ENCODE measurements at places on chromosomes 2 and 18.
A peak's percentile ranks its signal among the peaks of the same experiment; 100 is the strongest.

DNA sequence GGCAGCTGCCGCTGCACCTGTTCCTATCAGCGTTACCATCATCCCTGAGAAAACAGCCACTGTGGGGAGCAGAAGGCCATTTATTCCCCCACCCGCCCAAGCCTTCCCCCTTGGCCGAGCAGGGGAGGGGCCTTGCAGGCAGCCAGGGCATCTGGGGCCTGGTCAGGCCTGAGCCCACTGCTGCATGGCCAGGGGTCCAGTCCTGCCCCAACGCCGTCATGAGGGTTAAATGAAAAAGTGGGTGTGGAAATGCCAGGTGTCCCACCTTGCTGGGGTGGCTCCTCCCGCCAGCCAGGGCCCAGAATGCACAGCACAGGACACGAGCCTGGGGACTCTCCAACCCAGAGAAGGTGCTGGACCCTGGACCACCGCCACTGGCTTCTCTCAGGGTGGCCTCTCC is 14.2 kb downstream of the ANO7 start:
- no peak for DNase-seq

DNA sequence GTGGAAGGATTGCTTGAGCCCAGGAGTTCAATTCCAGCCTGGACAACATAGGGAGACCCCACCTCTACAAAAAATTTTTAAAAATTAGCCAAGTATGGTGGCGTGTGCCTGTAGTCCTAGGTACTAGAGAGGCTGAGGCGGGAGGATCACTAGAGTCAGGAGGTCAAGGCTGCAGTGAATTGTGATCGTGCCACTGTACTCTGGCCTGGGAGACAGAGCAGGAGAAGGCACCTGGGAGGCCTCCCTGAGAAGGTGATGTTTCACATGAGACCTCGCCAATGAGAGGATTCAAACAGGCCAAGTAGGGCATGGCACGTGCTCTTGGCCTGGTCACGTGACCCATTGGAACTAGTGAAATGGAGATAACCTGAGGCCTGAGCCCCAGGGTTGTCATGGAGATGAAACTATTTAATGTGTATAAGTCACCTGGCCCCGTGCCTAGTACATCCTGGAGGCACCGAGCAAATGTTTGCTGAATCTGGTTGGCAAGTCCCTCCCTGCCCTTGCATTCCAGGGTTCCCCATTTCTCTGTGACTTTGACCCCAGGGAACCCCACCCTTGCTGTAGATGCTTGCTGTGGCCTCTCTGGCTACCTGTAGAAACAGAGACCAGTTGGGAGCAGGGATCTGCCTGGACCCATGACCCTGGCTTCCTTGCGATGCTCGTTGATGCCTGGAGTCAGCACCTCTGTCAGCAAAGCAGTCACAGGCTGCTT is 26.1 kb upstream of the ROCK2 start:
- DNase-seq = no peak

DNA sequence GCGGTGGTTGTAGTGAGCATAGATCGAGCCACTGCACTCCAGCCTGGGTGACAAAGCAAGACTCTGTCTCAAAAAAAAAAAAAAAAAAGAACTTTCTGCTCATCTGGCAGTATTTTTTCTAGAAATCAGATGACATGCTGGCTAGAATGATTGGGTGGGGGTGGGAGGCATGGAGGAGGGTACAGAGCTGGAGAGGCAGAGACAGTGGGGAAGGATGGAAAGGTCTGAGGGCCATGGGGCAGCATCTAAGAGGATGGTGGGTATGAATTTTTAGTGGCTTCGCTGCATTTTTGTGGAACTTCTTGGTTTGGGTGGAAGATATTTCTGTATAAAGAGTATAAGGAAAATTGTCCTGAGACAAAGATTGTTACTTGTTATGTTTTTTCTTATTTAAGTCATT is 23.3 kb downstream of the ARMC9 start:
- no peak for DNase-seq

DNA sequence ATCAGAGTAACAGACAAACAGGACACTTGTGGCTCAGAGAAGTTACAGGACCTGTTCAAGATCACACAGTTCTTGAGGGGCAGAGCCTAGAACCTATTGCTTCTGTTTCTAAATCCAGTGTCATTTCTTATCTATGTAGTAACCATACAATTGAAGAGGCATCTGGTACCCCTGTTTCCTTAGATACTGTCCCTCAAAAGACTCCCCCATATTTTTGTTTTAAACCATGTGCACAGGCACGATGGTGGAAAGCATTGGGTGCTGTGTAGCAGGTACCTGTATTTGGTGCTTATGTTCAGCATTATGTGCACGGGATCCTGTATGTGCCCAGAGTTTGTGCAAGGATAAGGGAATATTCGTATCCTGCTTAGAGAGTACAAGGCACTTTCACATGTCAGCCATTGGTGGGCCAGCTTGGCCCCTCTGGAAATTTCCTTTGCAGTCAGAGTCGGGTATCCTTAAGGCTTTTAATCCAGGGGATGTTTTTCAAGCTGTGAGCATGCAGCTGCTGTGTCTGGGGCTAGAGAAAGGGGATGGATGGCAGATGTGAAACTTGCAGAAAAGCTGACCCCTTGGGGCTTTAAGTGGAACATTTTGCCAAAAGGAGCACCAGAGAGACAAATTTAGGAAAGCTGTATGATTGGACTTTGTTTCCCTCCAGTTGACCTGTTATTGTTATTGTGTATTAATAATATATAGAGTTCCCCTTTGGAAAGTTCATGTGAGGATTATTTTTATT is 2.1 kb downstream of the LBH start:
- peak; percentile 46 for DNase-seq

- no peak for DNase-seq
Measured at GRCh38 chr2:8315531-8316165, 366.2 kb upstream of the ID2 start.

DNA sequence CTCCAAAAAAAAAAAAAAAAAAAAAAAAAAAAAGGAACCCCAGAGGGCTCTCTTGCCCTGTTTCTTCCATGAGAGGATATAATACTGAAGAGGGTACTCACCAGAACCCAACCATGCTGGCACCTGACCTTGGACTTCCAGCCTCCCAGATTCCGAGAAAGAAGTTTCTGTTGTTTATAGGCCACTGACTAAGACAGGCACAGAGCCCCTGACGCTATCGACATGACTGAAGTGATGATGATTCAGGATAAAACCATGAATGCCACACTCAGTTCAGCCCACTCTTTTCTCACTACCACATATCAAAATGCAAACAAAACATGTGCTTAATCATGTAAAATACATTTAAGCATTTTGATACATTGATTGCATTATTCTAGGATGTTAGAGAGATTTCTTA is 66.1 kb upstream of the CDCA7 start:
- DNase-seq = no peak

GRCh38 chr2:13006426-13006825 is 289.7 kb downstream of the TRIB2 start:
- peak; percentile 3 for DNase-seq

Data from NAMALWA (cell line).